Activated gamma-delta T cell (primary cell): ENCODE measurements at places on chromosomes 2 and 18.

- no peak for DNase-seq
These were observed 11.2 kb upstream of the SH3RF3 start for GRCh38 chr2:109117780-109118179.

- DNase-seq: no peak
These were observed 98.3 kb downstream of the ARL4C start for GRCh38 chr2:234398531-234398930.

DNA sequence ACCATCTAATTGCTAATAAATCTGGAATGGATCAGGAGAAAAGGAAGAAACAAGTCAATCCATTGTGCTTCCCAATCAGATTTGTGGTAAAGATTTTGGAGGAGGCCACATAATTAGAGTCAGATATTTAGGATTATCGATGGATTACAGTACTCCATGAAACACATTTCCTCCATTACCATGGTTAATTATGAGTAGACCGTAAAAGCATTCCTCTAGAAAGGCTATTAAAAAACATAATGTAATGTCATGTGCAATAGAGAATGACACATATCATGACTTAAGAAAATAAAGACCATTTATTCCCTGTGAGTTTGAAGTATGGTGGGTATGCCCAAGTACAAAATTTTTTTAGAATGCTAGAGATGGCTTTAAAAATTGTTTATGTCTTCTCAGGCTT lies 96.1 kb downstream of the ITGA4 start:
- DNase-seq: no peak

GRCh38 chr2:239224955-239225354 lies 175.9 kb downstream of the HDAC4 start:
- no peak for DNase-seq

DNA sequence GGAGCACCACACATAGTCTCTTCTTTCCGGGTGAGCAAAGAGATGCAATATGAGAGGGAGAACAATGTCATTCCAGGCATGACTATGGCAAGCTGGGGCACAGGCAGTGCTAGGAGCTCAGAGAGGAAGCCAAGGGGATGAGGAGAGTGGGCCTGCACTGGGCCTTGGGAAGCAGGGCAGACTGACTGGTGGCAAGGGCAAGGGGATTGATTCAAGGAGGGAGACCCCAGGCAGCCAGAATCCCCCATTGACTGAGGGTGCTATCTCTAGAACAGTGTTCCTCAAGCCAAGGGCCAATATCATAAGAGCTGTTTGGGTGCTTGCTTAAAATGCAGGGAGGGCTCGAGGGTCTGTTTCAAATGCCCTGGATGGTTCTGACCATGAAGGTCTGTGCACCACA lies 36.1 kb downstream of the MARCO start:
- no peak for DNase-seq

DNA sequence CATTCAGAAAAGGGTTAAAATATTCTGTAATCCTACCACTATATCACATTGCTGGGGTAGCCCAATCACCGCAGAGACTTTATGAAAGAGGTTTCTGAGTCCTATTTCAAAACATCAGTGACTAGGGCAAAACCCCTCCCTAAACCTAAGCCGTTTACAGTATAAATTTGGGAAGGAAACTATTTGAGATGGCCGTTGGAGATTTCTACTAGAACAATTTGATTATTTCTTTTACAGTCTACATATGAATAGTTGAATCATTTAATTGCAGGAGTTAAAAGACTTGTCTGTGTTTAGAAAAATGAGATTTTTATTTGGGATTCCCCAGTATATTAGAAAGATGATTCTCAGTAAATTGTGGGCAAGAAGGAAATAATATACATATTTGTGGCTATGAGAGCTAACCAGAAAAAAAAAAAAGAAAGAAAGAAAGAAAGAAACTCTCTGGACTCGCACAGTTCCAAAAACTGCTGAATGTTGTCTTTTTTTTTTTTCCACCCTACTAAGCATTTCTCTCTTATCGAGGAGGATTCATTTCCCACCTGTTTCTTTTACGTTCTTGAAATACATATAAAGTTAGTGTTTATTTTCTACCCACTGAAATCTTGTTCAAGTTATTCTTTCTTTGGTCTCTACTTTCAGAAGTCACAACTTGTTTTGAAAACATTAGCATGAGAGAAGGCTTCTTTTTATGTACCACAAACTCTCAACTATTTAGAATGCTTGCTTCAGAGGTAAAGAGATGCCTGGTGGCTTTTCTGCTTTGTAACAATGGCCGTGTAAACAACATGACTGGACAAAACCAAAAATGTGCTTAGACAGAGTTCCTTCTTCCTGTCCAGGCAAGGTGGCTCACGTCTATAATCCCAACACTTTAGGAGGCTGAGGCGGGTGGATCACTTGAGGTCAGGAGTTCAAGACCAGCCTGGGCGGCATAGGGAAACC lies 65.9 kb downstream of the BCL2 start:
- DNase-seq: no peak

- DNase-seq: no peak
These were observed 141.4 kb downstream of the VAPA start for GRCh38 chr18:10055125-10055750.

DNA sequence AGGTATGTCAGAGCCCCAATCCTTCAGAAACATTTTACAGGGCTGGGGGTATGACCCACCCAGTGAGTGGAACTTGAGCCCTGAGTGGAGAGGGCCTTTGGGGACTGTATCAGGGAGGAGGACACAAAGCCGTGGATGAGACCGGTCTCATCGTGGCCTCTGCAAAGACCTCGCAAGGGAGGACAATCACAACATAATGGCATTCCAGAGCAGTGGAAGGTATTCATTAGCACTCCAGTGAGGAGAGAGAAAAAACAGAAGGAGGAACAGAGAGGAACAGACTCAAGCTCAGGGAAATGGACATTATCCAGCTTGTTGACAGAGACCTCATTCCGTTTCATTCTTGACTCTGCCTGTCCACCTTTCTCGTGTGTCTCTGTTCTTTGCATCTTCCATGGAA lies 38.8 kb upstream of the CTAGE1 start:
- no peak for DNase-seq

DNA sequence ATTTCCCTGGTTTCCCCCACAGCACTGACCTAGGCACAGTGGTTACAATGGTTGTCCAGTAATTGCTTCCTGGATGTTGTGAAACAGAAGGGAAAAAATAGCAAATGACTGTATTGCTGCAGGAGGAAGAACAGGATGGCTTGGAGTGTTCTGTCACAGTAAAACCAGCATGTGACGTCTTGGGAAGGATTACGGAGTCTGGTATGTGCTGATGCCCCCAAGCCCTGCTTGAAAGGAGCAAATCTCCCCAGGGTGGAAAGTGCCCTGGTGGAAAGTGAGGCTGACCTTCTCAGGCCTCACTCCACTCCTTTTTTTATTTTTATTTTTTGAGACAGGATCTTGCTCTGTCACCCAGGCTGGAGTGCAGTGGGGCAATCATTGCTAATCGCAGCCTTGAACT lies 7.8 kb downstream of the RAB11FIP5 start:
- no peak for DNase-seq

- no peak for DNase-seq
These were observed 331.5 kb downstream of the HRH4 start for GRCh38 chr18:24791751-24792545.

DNA sequence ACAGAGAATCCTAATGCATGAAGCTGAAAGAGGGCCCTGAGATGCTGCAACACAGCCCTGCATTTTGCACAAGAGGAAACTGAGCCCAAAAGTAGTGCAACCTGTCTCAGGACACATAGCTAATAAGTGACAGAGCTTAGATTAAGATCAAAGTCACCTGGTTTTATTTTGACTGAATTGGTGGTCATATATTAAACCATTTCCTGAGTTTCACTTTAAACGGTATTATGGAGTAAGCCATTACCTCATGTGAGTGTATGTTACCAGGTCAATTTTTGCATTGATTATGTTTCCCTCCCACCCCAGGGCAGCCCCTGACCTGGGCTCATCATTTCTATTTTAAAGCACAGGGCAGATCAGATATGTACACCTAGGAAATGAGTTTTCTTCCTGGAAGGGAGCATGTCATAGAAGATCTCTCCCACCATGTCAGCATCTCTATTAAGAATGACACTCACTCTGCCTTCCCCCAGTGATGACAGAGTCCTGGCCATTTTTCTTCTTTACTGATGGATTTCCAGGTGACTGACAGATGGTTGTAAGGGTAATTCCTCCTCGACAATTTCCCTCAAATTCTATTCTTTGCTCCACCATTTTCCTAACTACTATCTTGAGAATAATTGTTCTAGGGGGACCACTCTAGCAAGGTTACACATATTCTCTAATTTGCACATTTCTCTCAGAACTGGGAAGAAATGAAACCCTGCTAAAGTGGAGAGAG lies 441.3 kb upstream of the SLC14A2 start:
- DNase-seq: no peak

DNA sequence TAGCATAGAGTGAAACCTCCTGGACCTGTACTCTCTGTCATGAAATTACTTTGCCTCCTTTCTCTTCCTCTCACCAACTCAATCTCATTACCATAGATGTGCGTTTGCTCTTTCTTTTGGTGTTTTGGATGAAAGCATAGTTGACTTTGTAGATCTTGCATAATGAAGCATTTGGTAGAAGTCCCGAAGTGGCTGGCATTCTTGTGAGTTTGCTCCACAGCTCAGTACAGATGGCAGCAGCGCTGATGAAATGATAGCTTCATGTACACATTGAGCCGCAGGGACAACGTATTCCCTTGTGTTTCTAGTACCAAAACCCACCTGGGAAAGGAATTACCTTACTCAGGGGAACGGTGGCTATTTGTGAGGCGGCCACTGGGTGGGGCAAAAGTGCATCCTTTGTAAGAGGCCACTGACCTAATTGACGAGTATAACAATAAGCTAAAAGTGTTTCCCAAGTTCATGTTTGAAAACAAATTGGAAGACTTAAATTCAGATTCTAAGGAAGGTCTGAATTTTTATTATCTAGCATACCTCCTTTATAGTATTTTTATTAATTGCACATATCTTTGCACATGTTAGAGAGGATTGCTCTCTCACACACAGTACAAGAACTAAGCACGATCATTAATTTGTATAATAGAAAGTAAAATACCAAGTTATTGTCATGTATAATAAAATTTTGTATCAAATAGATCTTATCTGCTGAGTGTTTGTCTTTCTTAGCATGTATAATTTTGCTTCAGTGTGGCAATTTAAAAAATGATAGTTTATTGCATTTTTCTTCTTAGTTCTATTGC lies 25.4 kb upstream of the CDH7 start:
- no peak for DNase-seq

DNA sequence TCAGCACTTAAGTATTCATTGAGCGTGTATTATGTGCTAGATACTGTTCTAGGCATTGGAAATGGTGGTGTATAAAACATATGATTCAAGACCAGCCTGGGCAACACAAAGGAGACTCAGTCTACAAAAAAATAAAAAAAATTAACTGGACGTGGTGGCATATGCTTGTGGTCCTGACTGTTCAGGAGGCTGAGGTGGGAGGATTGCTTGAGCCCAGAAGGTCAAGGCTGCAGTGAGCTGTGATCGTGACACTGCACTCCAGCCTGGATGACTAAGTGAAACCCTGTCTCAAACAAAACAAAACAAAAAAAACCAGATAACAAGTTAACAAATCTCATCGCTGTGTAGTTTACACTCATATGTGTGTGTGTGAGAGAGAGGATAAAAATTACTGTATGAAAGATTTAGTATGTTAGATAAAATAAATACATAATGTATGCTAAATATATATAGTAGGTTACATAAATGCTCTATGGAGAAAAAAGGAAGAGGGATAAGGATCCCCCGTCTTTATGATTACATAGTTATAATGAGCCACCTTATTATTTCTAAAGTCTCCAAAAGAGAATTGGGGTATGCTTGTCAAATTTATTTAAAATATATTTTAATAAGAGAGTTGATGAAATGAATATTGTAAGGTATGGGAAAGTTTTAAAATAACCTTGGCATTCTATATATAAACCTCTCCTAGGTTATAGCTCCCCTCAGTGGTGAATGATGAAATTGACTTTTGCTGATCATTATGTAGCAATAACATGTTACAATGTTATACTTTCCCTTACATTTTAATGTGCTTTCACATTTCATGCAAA lies 69.2 kb downstream of the EHBP1 start:
- no peak for DNase-seq

DNA sequence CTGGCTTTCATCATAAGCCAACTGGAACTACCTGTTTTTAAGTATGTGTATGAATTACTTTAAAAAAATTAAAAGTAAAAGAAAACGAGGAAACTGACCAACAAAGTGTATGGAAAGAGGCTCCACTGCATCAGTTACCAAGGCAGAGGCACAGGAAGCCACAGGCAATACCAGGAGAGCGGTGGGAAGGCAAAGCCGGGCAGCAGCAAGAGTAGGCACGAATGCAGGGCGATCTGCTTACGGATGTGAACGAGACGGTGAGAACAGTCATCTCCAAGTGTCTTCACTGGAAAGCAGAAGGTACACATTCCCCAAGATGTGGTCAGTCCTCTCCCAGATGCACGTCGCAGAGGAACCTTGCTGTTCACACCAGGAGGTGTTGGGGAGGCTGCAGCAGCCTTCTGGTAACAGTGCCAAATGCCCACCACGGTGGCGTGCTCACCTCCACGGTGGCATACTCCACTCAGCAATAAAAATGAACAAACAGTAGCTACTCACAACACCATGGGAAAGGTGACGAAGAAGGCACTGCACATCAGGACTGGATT lies 43.1 kb downstream of the HS6ST1 start:
- no peak for DNase-seq

DNA sequence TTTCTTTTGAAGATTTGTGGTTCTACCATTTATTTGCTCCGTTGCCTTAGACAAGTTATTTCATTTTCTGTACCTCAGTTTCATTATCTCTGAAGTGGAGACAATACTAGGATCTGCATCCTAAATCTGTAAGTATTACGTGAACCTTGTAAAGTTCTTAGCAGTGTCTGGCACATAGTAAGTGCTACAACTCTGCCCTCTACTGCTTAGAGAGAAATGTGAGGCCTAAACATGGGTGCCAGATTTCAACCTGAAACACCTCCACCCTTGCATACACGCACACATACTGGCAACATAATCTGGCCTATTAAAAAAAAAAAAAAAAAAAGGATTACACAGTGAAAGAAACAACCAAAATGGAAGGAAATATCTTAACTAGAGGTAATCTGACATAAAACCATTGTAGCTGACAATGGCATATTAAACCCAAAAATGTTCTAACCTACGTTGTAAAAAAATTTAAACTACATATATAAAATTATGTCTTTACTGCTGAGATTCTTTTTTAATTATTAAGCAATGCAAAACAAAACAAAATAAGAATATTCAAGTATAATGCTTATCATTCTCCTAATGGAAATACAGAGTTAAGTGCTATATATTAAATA lies 132.6 kb downstream of the MAP2 start:
- DNase-seq: no peak

DNA sequence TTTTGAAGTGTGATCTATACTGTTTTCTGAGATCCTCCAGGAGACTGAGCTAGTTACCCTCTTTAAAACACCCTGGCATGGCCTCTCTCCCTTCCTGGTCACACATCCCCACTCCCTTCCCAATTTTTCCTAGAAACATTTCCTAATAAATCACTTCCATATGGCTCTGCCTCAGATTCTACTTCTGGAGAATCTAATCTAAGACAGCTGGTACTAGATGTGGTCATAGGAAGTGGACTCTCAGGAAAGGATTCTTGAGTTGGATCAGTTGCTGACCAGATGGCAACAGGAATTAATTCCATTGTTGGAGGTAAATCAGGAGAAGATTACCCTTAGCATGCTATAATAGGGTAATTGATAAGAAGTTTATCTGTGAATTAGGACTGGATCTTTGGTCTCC lies 310.5 kb downstream of the SATB2 start:
- DNase-seq: no peak

- no peak for DNase-seq
These were observed 66.9 kb downstream of the EMX1 start for GRCh38 chr2:72984172-72984671.

- DNase-seq: no peak
These were observed 40.9 kb upstream of the RGPD4 start for GRCh38 chr2:107785756-107786155.

- DNase-seq: no peak
These were observed 659 bp downstream of the ZNF142 start for GRCh38 chr2:218658671-218659257.
